Sigmoid colon (tissue), 7 donors: ENCODE measurements at places on chromosomes 5 and 9. TPM values are rescaled to one million over a fixed set of nuclear protein-coding genes. Genes with fewer than 3 reads are reported as not detected.

- no peak overlapping the region for H3K27ac ChIP-seq
- peak; percentile 53 for DNase-seq
- no peaks in the 10 kb centered on the region for H3K36me3 ChIP-seq
- peaks cover 33% of the 10 kb centered on the region for H3K27me3 ChIP-seq
- no peaks in the 10 kb centered on the region for H3K4me1 ChIP-seq
Observed at GRCh38 chr9:36893184-36893583, 140.9 kb downstream of the PAX5 start.

Gene VDAC1
- polyA plus RNA-seq = 218 TPM

Gene NHP2
- 131 TPM for polyA plus RNA-seq

- H3K4me3 ChIP-seq = no peak overlapping the region
- no peak for DNase-seq
- H3K27me3 ChIP-seq = no peaks in the 10 kb centered on the region
- peak overlapping the region; percentile 25 for H3K27ac ChIP-seq
- H3K36me3 ChIP-seq = no peaks in the 10 kb centered on the region
Observed at GRCh38 chr5:122164831-122165558, 35.6 kb downstream of the ZNF474 start.

DNA sequence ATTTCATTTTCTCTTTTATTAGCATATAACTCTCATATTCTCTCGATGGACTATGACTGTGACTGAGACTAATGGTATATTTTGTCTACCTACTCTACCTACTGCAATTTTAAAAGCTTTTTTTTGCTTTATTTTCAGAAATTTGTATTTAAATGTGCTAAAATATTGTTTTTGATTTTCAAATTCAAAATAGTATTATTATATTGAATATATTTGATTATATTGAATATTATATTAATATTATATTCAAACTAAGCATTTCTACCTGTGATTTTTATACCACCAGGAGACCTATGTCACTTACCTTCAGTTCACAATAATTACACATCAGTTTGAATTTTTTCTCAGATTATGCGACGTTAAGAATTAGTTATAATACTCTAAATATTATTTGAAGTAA is 700.5 kb upstream of the RGMB start:
- H3K4me3 ChIP-seq = no peak overlapping the region
- no peak for DNase-seq
- no peak overlapping the region for H3K27ac ChIP-seq
- H3K4me1 ChIP-seq = no peaks in the 10 kb centered on the region
